ENCODE measurements at places on chromosomes 16 and 17.

DNA sequence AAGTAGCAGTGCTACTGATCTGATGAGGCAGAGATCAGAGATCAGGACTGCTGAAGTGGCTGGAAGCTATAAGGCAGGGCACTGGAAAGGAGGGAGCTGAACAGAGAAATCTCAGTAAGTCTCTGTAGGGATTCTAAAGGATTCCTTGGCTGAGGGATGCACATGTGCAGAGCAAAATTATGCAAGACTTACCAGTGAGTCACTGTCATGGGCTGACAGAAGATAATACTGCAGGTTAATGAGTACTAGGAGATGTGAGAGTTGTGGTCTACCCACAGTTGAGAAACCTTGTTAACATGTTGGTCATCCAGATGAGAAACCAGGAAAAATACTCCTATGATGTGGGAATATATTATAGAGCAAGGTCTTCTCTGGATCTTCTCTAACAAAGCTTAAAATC lies 378.1 kb downstream of the HAPSTR1 start:
- peak; percentile 98 for DNase-seq

GRCh38 chr17:44865931-44866330 lies 18.2 kb downstream of the HIGD1B start:
- no peak for DNase-seq

DNA sequence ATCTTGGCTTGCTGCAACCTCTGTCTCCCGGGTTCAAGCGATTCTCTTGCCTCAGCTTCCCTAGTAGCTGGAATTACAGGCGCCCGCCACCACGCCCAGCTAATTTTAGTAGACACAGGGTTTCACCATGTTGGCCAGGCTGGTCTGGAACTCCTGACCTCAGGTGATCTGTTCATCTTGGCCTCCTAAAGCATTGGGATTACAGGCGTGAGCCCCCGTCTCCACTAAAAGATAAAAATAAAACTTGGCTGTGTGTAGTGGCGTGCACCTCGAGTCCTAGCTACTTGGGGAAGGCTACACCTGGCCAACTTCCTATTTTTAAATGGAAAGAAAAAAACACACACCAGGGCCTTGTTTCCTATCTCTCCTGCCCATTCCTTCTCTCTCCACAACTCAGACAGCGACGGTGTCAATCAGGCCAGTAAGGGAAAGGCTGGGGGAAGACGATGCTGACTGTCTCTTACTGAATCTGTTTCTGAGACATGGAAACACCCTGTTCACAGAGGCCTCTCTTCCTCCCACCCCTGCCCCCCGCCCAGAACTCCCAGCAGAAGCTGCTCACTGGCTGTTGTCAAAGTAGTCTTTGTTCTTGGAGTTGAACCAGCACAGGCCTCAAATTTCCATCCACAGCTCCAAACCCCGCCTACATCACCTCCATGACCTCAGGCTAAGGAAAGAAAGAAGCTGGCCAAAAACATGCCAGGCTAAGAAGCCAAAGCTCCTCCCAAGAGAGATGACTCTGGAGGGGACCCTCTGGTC lies 96.6 kb downstream of the NXN start:
- DNase-seq: no peak

GRCh38 chr17:80873307-80873951 lies 118.2 kb upstream of the CHMP6 start:
- no peak for DNase-seq

DNA sequence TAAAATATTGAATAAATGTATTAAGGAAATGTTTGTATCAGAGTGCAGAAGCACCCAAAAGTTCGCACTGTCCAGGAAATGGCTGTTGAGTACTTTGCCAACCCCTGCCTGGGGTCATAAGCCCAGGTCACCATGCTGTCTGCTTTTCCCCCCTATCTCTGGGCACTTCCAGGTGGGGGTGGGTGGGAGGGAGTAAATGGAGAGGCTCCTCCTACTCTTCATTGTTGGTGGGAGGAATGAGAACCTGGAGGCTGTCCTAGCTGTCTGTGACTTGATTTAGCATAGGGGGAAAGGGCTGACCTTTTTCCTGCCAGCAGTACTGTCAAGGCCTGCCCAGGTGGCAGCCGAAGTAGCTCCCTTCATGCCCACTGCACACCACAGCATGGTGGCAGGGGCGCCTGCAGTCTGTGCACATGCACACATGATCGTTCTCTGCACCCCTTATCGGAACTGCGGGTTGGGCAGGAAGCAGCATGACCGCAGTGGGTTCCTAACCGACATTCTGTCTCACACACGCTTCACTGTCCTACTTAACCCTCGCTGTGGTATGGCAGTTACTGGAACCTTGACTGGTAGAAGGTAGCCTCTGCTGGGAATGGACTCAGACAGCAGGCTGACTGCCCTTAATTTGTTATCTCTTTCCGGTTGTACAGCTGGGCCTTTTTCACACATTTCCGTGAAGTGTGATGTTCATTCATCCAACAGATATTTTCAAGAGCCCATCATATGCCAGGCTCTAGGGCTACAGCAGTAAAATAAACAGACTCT lies 41.5 kb downstream of the LDHD start:
- no peak for DNase-seq

DNA sequence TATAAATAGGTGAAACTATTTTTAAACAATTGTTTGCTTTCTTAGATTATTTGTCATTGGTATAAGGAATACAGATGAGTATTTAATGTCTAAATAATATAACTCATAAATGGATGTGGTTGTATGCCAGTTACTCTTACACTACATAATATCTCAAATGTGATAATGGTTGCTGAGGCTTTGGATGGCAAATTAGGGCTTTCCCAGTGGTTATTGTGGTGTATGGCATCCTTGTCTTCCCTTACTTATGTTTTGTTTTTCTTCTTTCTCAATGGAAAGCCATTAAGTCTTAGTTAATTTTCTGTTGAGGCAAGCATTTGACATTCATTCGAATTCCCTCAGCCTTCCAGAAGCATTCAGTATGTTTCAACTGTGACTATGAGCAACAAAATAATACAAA lies 10.5 kb downstream of the OMG start:
- DNase-seq: no peak

DNA sequence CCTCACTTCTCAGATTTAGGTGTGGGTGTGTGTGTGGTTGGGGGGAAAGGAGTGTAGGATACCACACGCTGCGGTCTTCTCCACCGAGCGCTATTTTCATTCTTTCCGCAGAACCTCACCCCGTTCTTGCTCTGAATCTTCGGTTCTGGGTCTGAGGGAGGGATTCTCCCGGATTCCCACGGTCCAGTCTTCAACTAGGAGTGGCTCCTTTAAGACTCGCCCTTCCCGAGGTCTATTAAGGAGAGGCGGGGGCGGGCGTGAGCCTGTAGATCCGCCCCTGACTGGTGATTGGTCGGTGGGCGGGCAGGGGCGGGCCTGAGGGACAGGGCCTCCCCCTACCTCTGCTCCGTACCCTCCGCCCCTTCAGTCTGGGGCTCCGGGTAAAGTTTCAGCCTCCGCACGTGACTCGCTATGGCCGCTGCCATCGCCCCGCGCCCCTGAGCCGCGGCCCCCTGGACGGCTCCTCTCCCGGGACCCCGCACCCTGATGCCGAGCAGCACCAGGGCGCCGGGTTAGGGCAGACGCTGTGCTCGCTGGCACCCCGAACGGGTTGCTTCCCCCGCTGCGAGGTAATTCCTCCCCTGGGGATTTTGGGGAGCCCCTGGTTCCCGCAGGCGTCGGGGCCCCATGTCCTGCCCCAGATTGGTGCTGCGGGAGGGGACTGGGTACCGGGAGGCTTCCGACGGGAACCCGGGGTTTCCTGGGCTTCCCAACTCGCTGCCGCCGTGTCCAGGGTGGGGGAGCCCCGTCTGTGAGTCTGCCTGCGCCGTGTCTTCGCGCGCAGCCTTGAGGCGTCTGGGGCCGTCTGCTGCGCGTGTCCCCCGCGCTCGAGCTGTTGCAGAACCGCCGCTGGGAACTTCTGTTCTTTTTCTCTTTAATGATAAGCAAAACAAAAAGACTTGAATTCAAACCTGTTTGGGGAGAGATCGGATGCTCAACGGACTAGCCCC lies 9.2 kb downstream of the RARA start:
- DNase-seq: no peak
